ENCODE measurements at places on chromosomes 2 and 18.

GRCh38 chr2:233021771-233022170 is 8.7 kb upstream of the NGEF start:
- DNase-seq, result no peak

GRCh38 chr2:9757501-9758264 is 85.6 kb upstream of the TAF1B start:
- DNase-seq, result no peak

DNA sequence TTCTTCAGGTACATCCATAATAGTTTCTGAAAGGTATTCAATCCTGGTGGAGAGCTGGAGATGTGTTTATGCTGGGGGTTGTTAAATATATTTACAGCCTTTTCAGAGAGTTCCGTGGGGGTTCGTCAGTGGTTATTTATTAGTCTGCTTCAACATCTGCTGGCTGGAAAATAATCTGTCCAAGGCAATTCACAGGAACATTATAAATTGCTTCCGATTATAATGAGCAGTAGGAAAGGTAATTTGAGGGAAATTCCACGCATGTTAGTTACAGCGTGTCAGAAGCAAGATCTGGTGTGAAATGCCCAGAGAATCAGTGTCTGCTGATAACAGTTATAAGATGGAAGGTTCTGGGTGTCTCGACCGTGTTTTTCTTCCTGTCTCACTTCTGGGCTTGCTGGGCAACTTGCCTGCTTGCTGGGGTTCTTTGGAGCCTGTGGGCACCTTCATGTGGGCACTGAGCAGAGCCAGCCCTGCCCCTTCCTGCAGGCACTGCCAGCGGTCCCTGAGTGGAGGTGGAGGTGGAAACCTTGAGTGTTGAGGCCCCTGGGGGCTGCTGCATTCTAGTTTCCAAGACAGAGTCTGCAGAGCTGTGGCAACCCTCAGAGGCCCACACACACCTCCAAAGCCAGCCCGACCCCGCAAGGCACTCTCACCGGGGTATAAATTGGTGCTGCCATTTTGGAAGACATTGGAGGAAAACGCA is 185.7 kb downstream of the FAM210A start:
- DNase-seq, result peak; percentile 36

- no peak for DNase-seq
These were observed 51.4 kb downstream of the UXS1 start for GRCh38 chr2:106142683-106143082.

- DNase-seq, result no peak
These were observed 42.9 kb upstream of the MYO1B start for GRCh38 chr2:191202209-191202721.

DNA sequence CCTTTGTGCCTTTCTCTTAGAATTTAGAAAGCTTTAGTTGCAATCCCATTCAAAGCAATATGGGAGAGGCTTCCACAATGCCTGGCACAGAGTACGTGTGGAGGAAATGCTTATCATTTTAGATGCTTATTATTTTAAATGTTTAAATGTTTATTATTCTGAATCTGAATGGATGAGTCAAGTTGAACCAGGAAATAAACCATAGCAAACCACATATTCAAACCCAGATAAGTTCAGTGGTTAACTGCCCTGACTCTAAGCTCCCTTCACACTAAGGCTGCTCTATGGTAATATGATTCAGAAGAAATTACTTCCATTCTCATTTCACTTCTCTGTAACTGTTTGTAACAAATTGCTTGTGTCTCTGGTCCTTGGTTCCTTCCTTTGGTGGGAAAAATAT is 5.2 kb upstream of the PPP4R1 start:
- DNase-seq, result no peak

- DNase-seq, result no peak
These were observed 144.0 kb downstream of the CLIP4 start for GRCh38 chr2:29259221-29259620.

DNA sequence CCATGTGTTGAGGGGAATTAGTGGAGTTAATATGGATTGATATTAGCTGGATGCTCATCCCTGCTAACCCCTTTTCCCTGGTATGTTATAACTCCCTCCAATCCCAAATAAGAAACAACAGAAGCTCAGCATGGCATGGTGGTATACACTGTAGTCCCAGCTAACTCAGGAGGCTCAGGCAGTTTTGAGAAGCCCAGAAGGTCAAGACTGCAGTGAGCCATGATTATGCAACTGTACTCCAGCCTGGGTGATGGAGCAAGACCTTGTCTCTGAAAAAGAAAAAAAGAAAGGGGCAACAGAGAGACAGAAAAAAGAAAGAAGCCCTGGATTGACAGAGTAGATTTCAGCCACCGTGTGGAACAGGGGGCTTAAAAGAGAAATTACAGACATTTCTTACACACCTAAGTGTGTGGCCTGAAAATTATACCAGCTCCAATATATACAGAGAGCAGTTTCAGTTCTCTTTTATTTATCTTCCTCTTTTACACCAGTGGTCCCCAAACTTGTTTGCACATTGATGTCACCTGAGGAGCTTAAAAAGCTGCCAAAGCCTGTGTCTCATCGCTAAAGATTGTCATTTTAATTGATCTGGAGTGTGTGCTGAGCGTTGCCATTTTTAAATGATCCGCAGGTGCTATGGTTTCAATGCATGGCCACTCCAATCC is 203.6 kb downstream of the UBE2E3 start:
- DNase-seq, result no peak

DNA sequence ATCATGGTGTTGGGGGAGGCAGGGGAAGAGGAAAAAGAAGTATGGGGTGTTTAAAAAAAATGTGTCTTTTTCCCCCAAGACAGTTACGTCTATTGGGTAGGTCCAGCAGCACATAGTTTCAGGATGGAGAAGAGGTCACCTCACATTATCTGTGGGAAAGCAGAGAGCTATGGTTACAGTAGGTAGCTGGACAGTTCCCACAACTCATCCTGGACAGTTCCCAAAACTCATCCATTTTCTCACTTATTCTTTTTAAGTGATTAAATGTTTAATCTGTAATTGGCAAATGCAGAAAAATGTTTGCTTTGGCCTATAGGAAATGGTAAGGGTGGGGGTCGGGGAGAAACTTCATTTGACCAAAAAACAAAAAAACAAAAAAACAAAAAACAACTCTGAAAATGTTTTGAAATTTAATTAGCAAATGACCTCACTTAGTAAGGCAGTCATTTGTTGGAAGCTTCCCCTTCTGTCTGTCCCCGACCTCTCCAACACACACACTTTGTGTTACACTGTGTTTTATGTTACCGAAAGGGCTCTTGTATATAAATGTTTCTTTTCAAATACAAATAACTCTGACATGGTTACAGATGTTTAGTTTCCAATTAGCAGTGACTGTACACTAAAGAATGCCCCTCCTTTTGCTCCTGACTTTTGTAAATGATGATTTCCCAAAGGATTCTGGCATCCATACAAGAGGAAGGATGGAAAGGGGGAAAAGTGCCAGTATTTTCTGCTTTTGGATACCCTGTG is 173.3 kb upstream of the ZFP36L2 start:
- DNase-seq, result no peak

DNA sequence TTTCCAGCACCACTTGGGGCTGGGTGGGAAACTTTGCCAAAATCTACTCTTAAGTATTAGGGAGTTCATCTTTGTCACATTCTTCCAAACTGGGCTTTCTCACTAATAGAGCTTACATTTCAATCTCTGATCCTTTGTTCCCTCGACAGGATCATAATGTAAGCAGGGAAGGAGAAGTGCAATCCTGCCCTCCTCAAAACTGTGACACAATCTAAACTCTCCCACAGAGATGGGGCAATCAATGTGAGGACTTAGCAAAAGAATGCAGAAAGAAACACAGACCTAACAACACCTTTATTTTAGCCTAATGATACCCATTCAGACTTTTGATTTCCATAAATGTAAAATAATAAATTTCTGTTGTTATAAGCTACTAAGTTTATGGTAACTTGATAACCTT is 40.8 kb downstream of the DSEL start:
- no peak for DNase-seq

- DNase-seq, result no peak
These were observed 12.7 kb downstream of the KCNF1 start for GRCh38 chr2:10924441-10924840.

- no peak for DNase-seq
These were observed 50.3 kb upstream of the ETAA1 start for GRCh38 chr2:67346718-67347407.

DNA sequence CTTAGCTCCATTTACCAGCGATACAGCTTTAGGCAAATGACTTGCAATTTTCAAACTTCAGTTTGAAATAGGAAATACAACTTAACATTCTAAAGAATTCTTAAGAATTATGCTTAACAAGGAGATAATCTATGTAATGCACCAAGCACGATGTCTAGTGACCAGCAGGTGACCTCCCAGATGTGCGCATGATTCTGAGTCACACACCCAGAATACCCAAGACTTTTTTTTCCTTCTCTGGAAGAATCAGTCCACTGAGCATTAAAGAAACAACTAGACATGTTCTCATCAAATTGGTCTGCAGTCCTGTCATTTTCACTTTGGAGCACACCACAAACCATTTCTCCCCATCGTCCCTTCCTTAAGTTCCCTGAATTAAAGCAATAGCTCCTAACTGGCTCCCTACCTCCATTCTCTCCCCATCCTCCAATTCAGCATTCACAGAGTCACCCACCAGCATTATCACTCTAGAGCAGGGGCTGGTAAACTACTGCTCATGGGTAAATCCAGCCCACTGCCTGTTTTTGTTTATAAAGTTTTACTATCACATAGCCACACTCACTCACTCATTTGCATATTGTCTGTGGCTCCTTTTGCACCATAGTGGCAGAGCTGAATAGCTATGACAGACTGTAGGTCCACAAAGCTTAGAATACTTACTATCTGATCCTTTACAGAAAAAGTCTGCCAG is 13.2 kb downstream of the EVA1A start:
- DNase-seq, result no peak

- DNase-seq, result no peak
These were observed 424.3 kb downstream of the SLC4A3 start for GRCh38 chr2:220051716-220052115.

DNA sequence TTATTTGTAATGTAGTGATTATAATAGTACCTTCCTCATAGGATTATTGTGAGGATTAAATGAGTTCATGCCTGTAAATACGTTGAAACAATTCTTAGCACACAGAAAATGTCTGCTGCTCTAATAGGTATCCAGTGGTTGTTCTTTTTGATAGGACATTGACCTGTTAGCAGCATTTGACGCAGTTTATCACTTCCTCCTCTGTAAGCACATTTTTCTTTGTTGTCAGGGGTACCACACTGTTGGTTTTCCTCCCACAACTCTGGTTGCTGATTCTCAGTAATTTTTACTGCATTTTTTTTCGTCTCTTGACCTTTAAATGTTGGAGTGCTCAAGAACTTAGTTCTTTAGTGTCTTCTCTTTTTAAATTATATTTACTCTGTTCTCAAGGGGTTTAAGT is 15.4 kb downstream of the PPM1B start:
- DNase-seq, result no peak

DNA sequence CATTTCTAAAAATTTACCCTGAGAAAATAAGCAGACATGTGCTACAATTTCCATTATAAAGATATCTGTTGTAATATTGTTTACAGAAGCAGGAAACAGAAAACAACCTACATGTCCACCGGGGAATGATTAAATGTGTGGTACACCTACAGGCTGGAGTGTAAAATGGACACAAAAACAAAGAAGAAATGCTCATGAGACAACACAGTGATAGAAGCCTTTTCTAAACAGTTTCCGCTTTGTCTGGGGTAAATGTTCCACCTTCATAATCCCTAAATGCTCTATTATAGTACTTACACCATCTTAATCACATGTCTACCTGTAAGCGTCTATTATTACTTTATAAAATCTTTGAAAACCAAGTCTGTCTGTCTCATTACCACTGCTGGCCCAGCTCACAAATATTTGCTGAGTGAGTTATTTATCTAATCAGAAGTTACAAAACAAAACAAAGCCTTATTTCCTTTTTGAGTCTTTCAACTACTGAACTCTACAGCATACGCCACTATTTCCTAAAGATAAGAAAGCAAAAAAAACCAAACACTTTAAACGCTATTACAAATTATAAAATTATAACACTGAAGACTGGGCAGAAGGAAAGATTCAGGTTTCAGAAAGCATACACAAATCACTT is 95.3 kb downstream of the PIGN start:
- DNase-seq, result no peak

- no peak for DNase-seq
These were observed 4.8 kb downstream of the PSMD14 start for GRCh38 chr2:161312996-161313395.

DNA sequence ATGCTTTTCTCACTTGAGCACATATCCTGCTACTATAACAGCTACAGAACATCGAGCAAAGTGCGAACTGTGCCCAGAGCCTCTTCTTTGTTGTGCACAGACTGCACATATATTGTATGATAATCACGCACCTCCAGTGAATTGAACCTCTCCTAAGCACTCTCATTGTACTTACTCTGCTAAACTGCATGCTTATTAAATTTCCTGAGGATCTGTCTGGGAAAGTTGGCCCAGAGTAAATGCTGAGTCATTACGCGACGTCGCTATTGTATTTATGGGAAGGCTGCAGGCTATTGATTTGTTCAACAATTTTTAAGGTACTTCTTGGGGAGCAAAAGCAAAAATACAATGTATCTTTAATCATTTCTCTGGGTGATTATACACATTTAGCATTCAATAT is 399.6 kb upstream of the DSEL start:
- no peak for DNase-seq

GRCh38 chr18:13005289-13005688 is 14.1 kb downstream of the CEP192 start:
- DNase-seq, result no peak

GRCh38 chr18:25503567-25504081 is 151.7 kb upstream of the ZNF521 start:
- DNase-seq, result no peak

DNA sequence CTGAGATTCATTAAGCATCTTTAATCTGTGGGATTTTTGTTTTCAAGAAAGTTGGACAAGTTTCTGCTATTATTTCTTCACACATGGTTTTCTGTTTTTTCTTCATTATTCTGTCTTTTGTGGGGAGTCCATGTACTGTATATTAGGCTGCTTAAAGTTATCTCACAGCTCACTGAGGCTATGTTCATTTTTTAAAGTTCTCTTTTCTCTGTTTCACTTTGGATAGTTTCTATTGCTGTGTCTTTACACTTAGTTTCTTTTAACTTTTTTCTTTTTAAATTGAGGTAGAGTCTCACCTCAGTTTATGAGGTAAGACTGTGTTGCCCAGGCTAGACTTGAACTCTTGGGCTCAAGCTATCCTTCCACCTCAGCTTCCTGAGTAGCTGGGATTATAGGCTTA is 8.6 kb downstream of the OSBPL6 start:
- DNase-seq, result no peak

- no peak for DNase-seq
These were observed 15.4 kb downstream of the HK2 start for GRCh38 chr2:74849228-74849892.

- DNase-seq, result no peak
These were observed 152.4 kb downstream of the OSR1 start for GRCh38 chr2:19205983-19206533.
